Right ventricle myocardium superior (tissue), 1 donor: ENCODE measurements at places on chromosomes 3 and 15. TPM values are rescaled to one million over a fixed set of nuclear protein-coding genes. Genes with fewer than 3 reads are reported as not detected.

- no peak for DNase-seq
Measured at GRCh38 chr3:32603064-32603463, 32.4 kb upstream of the DYNC1LI1 start.

- DNase-seq = no peak
Measured at GRCh38 chr3:84092907-84093306, 865.9 kb upstream of the CADM2 start.

DNA sequence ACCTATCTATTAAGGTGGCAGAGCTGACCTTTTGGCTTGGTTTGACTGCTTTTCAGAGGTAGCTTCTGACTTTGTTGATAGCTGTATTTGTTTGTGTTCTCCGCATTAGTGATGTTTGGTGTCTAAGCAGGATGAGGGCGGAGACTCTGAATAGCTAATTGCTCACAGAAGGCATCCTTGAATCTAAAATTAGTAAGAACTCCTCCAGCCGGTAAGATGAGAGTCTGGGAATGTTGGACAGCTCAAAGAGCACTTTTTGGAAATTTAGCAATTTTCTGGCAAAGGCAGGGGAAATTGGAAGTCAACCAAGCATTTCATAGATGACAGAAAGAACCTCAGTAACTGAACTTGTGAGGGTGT, 174.1 kb downstream of the KLHL25 start:
- DNase-seq = no peak

DNA sequence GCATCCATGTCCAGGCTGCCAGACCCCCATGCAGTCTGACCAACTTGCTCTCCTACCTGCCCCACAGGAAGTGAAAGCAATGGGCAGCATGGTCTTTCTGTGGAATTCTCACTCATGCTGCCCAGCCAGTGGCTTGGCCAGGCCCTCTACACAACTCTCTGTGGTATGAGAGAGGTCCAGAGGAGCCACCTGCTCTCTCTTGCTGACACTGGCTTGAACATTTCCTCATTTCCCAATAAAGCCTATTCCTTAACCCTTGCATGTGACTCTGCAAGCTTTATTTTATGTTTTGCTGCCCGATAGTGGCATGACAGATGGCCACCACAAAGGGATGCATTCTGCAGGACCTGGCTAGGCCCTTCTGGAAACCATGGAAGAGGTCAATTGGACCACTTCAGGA, 53.8 kb downstream of the CCR1 start:
- DNase-seq = no peak

DNA sequence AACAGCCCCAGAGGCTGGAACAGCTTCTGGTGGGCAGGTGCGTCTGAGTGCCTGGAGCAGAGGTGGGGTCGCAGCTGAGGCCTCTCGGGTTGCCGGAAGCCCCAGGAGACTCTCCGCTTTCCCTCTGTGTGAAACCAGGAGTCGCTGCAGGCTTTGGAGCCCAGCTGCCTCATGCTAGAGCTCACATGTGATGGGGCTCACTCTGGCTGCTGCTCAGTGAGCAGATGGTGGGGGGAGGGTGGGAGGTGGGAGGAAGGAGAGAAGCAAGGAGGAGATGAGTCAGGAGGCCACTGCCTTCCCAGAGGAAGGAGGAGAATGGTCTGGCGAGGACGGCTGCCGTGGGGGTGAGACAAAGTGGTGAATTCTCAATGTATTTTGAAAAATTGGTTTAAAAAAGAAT, 290.1 kb upstream of the CHRNA7 start:
- no peak for DNase-seq

- DNase-seq = no peak
Measured at GRCh38 chr3:30142946-30143345, 463.5 kb upstream of the TGFBR2 start.

DNA sequence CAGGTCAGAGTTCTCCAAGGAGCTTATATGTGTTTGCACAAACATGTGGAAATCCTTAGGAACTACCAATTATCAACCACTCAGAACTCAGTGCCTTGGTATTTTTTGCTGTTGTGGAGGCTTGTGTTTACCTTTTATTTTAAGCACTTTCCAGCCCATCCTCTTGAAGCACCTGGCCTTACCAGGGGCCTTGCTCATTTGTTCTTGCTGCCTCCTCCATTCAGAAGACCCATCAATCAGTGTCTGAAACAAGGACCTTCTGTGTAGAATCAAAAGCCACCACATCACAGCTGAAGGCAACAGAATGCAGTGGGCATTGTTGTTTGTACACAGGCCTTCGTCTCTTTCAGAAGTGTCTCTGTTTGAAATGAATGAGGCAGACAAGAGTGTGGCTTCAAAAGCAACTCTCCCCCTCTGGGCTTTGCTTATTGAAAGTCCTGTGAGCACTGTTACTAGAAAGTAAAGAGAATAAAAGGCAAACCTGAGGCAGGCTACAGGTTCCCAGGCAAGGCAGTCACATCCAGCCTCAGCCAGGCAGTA, 24.5 kb upstream of the LIPC start:
- DNase-seq = no peak

EAF2 gene
- 2.6 TPM for total RNA-seq

SCG5 gene
- not detected for total RNA-seq
